ENCODE measurements at places on chromosomes 7 and 10.

GRCh38 chr10:126080291-126080825 lies 184.0 kb downstream of the FANK1 start:
- no peak for DNase-seq

DNA sequence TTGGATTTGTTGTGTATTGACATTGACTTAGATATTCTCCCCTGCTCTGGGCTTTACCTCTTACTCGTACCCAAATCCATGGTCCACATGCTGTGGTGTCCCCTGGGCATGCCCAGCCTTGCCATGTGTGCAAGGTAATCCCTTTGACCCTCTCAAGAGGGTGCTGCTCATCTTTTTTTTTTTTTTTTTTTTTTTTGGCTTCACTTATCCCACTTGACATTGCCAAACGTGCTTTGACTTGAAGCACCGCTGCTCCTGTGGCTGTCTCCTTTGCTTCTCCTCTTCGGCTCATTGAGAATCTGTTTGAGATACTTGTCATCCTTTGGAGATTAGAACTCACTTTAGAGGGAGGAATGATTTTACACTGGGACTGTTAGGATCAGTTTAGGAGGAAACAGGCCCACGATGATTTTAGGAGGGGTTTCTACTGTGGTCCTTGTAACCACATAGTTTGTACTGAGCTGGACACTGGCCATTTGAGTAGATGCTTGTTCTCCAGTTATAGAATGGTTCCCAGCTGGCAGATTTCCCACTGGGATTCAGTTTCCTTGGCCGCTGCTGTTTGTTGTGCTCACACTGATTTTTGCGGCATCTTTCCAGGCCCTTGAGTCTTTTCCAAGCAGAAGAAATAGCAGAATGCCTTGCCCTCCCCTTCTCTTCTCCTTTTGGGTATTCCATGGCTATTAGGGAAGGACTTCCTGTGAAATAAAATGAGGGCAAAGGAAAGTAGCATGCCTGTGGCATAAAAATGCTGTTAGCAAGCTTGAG lies 184.8 kb downstream of the AUTS2 start:
- no peak for DNase-seq

DNA sequence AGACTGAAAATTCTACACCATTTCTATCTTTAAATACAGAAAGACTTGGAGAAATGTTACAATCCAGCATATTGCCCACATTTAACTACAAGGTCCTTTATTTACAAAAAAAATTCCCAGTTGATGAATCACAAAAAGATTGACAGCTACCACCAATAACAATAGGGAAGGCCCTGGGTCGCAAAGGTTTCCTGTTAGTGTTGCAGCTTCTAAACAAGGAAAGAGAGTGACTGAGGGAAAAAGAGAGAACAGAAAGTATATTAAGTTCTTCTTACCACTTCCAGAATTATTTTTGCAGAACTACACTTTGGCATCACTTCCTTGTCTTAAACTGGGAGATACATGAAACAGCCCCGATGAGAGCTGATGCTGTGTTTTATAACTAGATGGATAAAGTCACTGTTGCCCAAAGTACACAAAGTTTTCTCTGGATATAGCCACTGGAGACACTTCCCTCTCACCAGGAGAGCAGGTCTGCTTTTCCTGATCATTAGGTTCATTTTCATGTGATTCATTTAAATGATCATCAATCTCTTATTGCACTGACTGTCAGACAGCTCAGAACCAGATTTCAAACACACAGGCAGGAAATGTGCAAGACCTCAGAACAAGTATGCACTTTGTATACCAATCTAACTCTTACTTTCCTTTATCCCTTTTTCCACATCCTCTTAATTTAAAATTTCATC lies 57.0 kb downstream of the SHTN1 start:
- DNase-seq, result no peak

DNA sequence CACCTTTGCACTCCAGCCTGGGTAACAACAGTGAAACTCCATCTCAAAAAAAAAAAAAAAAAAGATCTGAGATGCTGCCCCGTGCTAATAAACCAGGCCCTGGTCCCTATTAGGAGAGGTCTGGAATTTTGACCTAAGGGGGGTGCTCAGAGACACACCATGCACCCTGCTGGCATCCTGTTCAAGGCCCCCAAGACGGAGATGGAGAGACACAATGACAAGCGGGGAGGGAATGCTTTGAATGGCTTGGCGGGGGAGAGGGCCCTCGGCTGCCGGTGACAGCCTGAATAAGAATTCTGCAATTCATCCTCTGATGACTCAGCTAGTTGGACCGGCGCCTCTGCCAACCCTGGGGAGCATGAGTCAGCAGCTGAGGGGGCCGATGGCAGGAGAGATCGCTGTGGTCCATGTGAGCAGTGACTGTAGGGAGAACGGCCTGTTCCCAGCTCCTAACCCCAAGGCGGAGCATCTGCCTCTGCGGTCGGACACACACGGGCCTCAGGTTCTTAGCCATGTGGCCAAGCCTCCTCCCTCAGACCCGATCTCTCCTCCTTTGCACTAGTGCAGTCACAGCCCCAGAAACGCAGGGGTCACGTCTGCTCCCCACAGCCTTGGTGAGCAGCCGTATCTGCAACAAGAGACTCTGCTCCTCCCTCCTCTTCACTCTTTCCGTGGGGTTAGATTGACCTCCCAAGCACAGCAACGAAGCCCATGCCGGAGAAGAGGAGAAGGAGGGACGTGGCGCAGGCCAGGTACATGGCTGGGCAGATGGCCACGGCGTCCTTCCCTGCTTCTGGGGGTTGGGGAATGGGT lies 14.9 kb downstream of the TRIM56 start:
- DNase-seq, result no peak

DNA sequence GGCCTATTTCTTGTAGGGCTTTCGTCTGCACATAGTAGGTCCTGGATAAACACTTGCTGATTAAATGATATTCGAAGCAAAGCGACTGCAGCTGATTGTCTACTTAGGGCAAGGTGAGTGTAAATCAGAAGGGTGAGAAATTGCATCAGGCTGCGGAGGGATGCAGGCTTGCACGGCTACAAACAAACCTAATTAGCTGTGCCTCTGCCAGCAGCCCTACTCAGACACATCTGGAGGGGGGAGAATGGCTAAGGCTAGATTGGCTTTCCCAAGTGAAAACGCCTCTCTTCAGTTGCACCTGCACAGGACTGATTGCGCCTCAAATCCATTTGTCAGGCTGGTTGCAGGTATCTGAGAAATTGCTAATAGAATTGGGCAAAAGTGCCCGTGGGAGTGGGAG lies 247.5 kb downstream of the DPP6 start:
- DNase-seq, result no peak

- no peak for DNase-seq
Measured at GRCh38 chr10:78776756-78777155, 292.0 kb upstream of the ZMIZ1 start.

DNA sequence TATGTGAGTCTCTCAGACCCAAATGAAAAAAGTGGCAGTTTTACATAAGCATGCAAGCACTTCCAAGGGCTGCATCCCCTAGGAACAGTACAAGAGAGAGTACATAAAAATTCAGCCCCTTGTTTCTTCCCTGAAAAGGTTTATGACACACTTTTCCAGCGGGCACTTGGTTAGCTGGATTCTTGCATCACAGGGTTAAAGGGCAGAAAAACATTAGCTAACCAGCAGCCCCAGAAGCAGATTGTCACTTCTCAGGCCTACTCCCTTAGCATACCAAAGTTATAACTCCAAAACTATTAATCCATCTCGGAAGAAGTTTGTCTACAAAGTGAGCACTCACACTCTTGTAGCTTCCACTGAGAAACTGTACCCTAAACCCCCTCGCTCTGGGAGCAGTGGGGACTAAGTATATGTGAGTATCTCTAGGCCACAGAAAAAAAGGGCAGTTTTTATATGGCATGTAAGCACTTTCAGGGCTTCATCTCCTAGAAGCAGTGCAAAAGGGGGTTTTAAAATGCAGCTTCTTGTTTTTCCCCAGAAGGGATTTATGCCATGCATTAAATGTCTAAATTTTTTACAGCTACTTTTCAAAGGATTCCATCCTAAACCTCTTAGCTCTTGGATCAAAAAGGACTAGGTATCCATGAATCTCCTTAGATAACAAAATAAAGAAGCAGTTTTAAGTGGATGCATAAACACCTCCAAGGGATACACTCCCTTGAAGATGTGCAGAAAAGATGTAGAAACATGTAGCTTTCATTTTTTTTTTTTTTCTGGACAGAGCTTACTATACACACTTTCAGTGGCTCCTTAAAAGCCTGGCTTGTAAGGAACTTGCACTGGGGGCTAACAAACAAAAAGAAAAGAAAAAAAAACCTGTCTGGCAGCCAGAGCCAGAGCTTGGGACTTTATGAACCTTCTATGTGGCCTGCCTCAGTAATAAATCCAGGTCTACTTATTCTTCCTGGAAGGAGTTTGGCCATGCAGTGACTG lies 956.7 kb downstream of the CCSER2 start:
- DNase-seq, result no peak

GRCh38 chr10:521261-522250 lies 167.9 kb downstream of the DIP2C start:
- no peak for DNase-seq

DNA sequence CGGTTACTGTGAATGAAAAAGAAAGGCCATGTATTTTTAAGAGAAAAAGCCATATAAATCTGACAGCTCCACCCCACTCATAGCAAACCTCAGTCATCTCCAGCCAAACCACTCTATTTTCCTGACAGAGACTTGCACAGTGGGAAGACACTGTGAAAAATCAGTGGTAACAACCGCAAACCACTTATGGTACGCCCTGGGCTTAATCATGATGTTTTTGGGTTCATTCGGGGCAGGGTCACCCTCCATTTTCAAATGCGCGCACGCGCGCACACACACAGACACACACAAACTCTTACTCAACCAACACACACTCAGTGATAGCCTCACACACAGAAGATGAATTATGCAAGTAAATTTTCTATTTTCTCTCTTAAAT lies 82.1 kb upstream of the HPS1 start:
- DNase-seq, result no peak

DNA sequence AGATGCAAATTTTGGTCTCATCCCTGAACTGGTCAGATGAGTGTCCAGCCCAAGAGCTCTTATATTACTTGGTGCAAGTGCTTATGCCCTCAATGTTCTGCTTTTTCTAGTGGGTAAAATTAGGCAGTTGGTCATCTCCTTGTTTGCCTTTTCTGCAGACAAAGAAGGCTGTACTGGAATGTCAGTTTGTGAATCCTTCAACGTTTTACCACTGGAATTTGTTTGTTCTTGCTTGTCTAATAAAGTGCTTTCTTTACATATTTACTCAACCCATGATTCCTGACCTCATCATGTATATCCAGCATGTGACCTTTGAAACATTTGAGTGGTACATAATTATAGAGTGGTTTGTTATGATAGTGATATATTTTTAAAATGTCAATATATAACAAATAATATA lies 232.2 kb upstream of the TEX47 start:
- no peak for DNase-seq

- no peak for DNase-seq
Measured at GRCh38 chr7:148129023-148129422, 461.5 kb upstream of the C7orf33 start.

GRCh38 chr7:43141091-43141490 lies 28.6 kb downstream of the HECW1 start:
- DNase-seq, result no peak

GRCh38 chr10:37582237-37582636 lies 275.2 kb downstream of the ZNF248 start:
- DNase-seq, result no peak

DNA sequence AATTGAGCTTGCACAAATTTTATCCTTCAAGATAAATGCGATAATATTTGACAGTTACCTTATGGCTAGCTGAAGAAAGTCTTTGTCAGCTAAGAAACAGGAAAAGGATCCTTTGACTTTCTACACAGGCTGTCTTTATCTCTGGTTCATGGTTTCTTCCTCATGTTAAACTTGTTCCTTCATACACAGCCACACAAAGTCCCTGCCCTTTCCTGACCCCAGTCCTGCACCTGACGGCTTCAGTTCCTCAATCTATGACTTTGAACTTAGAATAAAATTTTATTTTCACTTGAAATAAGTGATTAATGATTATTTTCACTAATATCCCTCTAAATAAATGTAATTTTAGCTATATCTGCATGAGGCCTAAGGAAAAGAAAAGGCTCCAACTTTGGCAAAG lies 77.8 kb upstream of the PRSS1 start:
- no peak for DNase-seq

DNA sequence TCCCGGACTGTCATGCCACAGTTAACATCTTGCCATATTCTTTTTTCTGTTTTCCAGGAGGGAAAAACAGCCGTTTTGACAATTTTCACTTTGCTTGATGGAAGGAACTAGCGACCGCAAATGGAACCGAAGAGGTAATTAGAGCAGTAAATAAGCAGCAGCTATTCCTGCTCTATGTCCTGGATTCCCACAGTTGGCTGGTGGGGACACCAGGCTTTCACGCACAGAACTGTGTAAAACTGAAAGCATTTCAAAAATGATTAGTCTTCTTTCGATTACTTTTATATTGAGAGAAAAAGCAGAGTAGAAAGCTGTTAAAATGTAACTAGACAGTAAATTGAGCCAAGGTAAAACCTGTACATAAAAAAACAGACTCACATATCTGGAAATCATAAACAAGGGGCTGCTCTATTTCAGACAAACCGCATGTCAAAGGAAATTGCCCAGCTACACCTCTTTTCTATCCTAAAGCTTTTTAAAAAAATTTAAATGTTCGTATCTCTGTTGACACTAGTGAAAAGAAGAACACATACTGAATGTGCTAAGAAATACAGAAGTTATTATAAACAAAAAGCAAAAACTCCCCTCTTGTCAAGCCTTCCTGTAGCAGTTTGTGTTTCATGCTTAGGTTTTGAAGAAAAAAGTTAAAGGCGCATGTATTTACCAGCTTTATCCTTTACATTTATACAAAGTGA lies 93.4 kb downstream of the RNF216 start:
- DNase-seq, result peak; percentile 41

GRCh38 chr10:87053577-87054181 lies 33.6 kb downstream of the FAM25A start:
- DNase-seq, result no peak

DNA sequence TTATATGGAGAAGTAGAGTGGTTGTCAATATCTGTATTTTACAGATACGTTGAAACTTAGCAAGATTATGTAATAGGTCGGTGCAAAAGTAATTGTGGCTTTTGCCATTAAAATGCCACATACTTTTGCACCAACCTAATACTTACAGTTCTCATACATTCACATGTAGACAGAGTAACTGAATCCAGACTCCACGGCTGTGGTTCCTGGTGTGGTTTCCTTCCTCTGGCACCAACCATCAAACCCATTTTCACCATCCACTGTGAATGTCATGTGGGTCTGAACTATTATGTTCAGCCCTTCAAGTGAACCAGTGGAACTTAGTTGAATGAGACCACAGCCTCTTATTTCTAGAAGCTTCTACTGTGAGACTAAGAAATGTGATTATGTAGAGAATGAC lies 31.5 kb upstream of the SLIT1 start:
- DNase-seq, result no peak

GRCh38 chr10:110918269-110918642 lies 724 bp downstream of the BBIP1 start:
- peak; percentile 90 for DNase-seq

GRCh38 chr10:51100221-51100620 lies 25.9 kb downstream of the PRKG1 start:
- DNase-seq, result no peak

GRCh38 chr7:117435475-117436043 lies 8.3 kb upstream of the ASZ1 start:
- DNase-seq, result no peak

Data from CD4-positive, alpha-beta T cell treated with Interleukin-12 subunit alpha and Interleukin-12 subunit beta, for 1 hour (primary cell).